HFFc6 (cell line): ENCODE measurements at places on chromosomes 12 and 14. TPM values are rescaled to one million over a fixed set of nuclear protein-coding genes. Genes with fewer than 3 reads are reported as not detected.

DNA sequence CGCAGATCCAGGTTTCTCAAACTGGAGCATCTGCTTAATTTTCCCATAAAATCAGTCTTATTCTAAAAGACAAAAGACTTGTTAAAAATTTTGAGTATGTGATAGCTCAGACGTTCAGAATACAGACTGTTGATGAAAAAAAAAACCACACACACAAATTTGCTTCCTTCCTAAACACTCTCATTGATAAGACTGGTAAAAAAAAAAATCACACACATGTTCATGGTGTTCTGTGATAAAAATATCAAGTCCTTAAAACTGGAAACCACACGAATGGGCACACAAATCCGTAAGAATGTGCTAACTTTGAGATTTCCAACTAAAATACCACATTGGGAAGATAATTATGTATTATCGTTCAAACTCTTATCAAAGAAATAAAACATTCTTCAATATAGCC is 6.7 kb upstream of the ARID4A start:
- DNase-seq: no peak

The HOXC12 gene
- total RNA-seq: not detected in 3 replicates

- no peak for DNase-seq
These were observed 1319.8 kb downstream of the TMEM121 start for GRCh38 chr14:106846218-106846617.

DNA sequence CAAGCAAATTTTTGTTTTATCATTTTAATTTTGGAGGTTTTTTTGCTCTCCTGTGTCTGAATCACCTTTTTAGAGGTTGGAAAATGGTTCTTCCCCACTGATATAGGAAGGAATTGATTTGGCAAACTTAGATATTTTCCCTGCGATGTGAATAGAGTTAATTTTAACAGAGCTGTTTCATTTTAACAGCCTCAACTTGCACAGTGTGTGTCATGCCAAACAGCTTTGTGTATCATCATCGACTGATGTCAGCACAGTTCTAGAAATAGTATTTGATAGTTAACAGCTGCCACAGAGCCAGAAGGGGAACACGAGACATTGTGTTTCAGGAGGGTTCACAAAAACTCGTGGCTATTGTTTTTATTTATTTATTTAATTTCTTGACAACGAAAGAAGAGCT is 243.1 kb upstream of the FOXN3 start:
- peak; percentile 27 for DNase-seq

DNA sequence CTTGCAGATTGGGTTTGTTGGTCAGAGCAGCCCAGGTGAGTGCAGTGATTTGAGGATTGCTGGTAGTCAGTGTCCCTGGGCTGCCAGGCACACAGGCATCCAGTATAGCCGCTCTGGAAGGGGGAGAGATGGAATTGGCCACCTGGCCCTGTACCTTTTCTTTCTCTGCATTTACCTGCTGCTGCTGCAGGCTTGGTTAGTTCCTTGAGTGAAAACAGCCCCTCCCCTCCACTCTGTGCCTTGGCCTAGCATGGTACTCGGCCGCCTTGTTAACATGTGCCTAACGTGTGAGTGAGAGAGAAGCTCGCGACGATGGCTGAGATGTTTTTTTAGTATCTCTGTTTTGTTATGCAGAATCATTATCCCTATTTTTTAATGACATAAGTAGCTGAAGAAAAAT is 49.3 kb upstream of the AMN start:
- no peak for DNase-seq

The IFNG-AS1 gene
- total RNA-seq: not detected in 3 replicates

The CLEC1A gene
- 0.24 to 1.2 TPM (median 0.70 TPM) in 3 replicates for total RNA-seq

The RERG gene
- total RNA-seq: not detected in 3 replicates

The TAS2R46 gene
- total RNA-seq: 0.26 TPM in 1 of 3 replicates, not detected in the others

GRCh38 chr14:98345161-98345560 is 926.8 kb downstream of the BCL11B start:
- DNase-seq: no peak

The SERPINA9 gene
- not detected in 3 replicates for total RNA-seq

DNA sequence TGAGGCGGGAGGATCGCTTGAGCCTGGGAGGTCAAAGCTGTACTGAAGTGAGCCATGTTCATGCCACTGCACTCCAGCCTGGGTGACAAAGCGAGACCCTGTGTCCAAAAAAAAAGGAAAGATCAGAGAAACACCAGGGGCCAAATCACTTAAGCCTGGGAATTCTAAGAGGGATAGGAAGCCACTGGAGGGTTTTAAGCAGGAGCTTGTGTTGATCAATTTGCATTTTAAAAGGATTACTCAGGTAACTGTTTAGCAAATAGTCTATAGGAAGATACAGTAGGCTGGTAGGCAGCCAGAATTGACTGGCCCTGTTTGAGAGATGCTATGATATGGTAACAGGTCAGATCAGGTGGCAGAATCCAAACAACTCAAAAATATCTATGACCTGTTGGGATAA is 162.7 kb downstream of the SPTSSA start:
- no peak for DNase-seq

- DNase-seq: no peak
These were observed 91.7 kb upstream of the PELI2 start for GRCh38 chr14:56026506-56026905.

GRCh38 chr14:79253576-79253975 is 957.7 kb downstream of the DIO2 start:
- no peak for DNase-seq

DNA sequence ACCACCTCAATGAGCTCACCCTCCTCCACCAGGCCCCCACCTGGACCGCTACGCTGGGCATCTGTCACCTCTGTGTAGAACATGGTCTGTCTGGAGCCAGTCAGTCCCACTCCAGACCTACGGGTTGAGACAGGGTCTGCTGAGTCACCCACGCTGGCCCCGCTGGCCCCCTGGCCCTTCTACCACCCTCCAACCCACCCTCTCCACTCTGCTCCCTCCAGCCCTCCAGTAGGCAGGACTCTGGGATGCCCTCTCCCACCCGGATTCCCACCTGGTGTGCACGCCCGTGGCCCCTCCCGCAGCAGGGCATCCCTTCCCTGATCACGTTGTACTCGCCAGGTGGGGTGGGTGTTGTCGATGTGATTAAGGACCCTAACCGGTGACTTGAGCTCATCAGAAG is 4.6 kb upstream of the JAG2 start:
- no peak for DNase-seq

DNA sequence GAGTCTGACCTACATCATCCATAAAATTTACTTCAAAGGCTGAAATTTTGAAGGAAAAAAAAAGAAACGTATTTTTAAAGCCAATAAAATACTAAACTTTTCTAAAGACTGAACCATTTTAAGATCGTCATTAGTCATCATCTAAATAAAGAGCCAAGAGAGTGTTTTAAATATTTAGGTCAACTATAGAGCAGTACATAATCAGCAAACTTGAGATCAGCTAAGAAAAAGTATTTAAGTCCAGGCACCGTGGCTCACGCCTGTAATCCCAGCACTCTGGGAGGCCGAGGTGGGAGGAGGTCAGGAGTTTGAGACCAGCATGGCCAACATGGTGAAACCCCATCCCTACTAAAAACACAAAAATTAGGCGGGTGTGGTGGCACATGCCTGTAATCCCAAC is 35.5 kb downstream of the HECTD1 start:
- DNase-seq: peak; percentile 41

GRCh38 chr14:31792726-31793125 is 231.5 kb downstream of the NUBPL start:
- DNase-seq: no peak

- DNase-seq: no peak
These were observed 114.5 kb upstream of the RTL1 start for GRCh38 chr14:101017806-101018560.

- DNase-seq: no peak
These were observed 48.1 kb downstream of the RERG start for GRCh38 chr12:15173142-15173541.

DNA sequence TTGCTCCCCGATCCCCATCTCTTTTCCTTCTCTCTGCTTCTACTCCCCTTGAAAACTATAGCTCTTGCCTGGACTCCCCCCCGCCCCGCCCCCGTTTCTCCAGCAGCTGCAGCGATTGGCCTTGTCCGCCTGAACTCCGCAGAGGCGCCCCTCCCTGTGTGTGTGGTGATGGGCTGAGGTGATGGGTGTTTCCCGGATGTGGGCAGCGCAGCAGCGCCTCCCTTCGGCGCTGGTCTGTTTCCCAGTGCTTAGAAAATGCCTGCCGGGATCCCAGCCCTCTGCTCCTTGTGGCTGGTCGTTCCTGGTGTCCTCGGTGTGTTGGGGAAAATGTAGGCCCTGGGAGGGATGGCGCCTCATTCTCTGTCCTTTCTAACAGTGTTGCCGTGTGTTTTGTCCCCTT is 43.3 kb downstream of the GALNT8 start:
- DNase-seq: no peak

GRCh38 chr14:100713705-100714104 is 13.0 kb upstream of the DLK1 start:
- DNase-seq: no peak

DNA sequence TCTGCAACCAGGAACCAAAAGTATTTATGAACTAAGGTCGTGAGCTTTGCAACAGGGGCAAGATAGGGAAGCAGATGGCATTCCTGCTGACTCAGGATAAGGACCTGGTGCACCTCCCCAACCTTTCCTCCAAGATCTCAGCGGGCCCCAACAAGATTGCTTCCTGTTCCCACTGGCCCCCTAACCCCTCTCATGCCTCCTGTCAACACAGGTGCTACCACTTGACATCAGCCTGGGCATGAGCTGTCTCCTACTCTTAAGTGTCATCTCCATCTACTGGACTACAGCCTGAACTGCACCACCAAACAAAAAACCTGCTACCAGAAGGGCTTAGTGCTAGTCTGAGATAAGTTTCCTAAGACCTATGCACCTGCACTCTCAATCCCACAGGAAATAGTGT is 32.7 kb downstream of the MED6 start:
- peak; percentile 51 for DNase-seq

DNA sequence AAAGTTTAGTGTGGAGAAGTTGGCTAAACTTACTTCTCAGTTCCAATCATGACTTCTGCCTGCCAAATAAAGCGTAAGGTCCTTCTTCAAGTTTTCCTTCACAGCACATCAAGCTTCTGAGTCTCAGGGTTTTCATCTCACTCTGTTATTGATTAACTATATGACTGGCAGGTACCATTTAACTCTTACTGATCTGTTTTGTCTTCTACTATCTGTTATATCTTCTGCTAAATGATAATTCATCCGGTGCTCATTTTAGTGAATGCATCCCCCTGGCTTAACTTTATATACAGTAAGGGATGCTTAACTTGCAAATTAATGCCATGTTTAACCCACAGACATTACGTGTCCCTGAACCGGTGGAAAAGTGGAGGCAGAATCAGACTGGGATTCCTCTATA is 20.7 kb downstream of the LGR5 start:
- DNase-seq: no peak

GRCh38 chr12:69545081-69545480 is 40.2 kb upstream of the CCT2 start:
- DNase-seq: no peak

GRCh38 chr12:75716291-75717025 is 205.0 kb upstream of the KRR1 start:
- no peak for DNase-seq

DNA sequence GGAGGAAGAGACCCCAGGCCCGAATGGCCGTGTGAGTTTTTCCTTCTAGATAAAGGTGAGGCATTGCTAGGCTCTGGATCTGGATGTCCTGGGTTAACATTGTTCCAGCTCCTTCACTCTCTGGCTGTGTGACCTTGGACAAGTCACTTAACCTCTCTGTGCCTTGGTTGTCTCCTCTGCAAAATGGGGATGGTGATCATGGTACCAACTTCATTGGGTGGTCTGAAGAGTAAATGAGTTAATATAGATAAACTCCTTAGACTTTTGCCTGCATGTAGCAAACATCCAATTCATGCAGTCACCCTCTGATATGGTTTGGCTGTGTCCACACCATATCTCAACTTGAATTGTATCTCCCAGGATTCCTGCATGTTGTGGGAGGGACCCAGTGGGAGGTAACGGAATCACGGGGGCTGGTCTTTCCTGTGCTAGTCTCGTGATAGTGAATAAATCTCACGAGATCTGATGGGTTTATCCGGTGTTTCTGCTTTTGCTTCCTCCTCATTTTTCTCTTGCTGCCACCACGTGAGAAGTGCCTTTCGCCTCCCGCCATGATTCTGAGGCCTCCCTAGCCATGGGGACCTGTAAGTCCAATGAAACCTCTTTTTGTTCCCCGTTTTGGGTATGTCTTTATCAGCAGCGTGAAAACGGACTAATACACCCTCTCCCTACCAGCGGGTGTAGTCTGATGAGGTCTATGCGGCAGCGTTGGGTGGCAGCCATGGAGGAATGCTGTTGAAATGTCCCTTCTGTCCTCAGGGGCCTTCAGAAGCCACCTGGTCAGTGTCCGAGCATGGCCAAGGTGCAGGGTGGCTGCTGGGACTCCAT is 256.1 kb downstream of the GLT1D1 start:
- no peak for DNase-seq

- DNase-seq: peak; percentile 55
These were observed 26.1 kb upstream of the BHLHE41 start for GRCh38 chr12:26150736-26151450.

The OR10A7 gene
- not detected in 3 replicates for total RNA-seq

- no peak for DNase-seq
These were observed 173.4 kb downstream of the TSPAN9 start for GRCh38 chr12:3250576-3250975.

The RERGL gene
- not detected in 3 replicates for total RNA-seq

DNA sequence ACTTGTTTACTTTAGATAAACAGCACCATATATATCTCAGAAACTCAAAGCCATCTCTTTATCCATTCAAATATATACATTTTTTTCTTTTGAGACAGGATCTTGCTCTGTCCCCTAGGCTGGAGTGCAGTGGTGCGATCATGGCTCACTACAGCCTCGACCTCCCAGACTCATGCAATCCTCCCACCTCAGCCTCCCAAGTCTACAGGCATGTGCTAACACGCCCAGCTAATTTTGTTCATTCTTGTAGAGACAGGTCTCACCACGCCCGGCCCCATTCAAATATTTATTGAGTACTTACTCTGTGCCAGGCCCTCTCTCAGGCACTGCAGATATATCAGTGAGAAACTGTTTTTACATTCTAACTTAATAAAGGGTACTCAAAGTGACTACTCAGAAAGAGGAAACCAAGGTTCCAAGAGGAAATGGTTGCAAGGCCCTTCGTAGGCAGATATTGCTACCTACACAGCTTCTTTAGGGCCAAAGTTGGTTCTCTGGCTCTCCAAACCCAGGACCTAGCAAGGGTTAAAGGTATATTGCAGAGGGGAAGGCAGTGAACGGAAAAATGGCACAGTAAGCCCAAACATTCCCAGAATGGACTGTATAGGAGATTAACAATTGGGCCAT is 2.9 kb downstream of the ATXN3 start:
- DNase-seq: no peak

The SLC38A4 gene
- 9.6 to 14.2 TPM (median 11.4 TPM) in 3 replicates for total RNA-seq

- DNase-seq: no peak
These were observed 159.3 kb downstream of the SLC15A4 start for GRCh38 chr12:128664501-128664900.
